Islet precursor cell (in vitro differentiated cells): ENCODE measurements at places on chromosomes 4 and X.

DNA sequence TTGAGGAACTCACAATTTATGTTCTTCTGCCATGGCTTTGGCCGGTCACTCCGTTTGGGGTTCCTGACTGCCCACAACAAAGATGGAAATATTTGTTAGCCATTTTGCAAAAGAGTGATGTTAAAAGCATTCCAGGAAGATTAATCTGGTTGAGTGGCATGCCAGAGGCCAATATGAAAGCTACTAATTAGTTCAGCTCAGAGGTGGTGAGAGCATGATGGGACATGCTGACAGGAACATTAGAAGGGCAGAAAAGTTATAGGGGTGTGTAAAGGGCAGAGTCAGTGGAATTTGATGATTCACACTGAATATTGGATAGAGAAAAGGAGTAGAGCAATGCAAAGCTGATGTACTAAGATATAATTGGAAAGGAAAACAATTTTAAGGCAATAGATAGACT, 94.4 kb downstream of the TLL1 start:
- no peak for DNase-seq

- DNase-seq: no peak
Observed at GRCh38 chrX:19799319-19800182, 87.8 kb downstream of the SH3KBP1 start.

DNA sequence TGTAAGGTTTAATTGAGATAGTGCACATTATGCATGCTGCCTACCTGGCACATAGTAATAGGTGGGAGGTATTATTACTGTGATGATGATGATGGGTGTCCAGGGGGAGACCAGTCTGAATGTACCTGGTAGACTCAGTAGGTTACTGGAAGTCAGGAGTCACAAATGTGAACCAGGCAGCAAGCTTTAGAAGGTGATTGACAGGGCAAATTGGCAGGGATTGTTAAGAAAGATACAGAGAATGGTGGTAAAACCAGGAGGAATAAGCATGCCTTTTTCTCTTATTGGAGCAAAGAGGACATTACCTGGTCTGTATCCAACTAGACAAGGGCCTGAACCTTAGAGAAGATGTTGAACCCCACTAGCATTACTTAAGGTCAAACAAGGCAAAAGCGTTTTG, 108.1 kb downstream of the ANXA3 start:
- DNase-seq: no peak

DNA sequence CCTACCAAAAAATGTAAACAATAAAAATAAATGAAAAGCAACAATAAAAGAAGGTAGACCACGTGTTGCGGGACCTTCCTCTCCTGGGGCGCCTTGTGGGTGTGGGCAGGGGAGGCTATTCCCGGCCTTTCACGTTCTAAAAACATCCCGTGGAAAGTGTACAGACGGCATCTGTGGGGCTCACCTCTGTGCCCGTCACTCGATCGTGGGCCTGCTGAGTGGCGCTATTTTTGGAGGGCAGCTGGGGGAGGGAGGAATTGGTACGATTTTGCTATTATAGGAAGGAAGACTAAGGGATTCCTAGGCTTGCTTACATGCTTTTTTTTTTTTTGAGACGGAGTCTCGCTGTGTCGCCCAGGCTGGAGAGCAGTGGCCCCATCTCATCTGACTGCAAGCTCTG, 13.6 kb upstream of the PPP2R3B start:
- DNase-seq: no peak

- no peak for DNase-seq
Observed at GRCh38 chrX:132059973-132060540, 37.0 kb downstream of the STK26 start.

- no peak for DNase-seq
Observed at GRCh38 chr4:119865389-119865788, 201.3 kb downstream of the MAD2L1 start.

GRCh38 chr4:153520801-153521329, 54.7 kb downstream of the TMEM131L start:
- DNase-seq: peak; percentile 72

DNA sequence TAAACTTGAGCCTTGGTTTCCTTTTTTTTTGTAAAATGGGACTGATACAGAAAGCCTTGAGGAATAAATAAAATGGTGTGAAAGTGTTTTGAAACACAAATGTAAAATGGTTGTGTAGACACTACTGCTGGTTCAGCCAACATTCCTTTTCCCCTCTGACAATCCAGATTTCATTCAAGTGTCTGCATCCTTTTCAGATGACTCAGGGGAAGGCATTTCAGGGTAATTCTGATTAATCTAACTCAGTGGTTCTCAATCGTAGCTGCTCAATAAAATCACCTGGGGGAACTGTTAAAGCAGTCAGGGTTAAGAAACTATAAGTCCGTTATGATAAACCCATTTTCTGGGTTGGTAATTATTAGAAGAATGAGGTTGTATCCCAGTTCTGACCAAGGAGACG, 4.6 kb downstream of the ARHGAP10 start:
- DNase-seq: no peak

DNA sequence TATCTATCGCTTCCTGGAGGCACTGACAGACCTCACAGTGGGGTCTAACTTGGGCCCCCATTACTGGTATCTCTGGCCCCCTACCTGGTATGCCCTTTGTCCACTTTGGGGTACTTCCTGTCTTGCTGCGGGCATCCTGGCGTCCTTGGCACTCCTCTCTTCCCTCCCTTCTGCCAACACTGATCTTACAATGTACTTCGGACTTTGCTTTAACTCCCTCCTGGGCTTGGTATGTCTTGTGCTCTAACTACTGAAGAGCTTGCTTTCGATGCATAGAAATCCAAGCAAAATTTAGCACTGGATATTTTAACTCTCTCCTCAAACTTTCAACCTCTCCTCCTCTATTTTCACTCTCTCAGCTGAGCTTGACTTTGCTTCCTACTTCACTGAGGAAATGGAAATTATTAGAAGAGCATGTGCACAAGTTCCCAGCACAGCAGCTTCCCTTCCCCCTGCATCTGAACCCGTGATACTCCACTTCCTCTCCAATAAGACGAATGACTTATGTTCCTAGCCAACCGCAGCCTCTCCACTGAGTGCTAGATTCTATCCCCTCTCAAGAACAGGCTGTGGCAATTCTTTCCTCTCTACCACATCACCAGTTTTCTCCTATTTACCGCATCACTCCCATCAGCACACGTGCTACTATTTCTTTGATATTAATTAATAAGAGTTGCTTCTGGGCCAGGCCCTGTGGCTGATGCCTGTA, 52.9 kb downstream of the SUPT20HL2 start:
- DNase-seq: no peak

DNA sequence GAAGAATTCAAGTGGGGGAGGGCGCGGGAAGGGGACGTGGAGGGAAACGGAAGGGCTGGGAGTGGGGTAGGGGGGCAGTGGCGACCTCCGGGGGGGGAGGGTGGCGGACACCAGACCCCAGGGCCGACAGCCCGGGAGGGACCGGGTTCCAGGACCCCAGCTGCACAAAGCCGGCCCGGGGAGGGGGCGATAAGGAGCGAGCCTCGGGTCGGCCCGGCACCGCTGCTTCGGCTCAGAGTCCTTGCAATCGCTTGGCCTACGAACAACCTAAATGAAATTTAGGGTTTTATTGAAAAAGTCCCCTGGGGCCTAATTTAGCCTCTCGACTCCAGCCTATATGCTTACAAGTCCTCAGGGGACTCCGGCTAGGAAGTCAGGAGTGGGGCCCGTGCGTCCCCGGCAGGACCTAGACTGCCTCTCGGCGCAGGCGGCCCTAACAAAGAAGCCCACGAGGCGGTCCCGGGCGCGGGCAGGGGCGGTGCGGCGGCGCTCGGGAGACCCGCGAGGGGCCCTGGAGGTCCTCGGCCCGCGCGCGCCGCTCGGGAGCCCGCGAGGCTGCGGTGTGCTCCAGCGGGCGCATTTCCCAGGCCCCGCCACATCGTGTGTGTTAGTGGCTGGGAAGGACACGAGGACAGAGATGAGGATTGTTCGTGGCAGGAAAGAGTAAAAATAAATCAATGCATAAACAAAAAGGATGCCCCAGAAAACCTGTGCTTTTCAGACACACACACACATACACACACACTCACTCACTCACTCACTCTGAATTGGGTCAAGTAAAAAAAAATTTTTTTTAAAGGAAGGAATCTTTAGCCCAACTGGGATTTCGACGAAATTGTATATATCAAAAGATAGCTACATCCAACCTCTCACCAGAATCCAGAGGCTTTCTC, 70.0 kb downstream of the MGST2 start:
- peak; percentile 76 for DNase-seq

DNA sequence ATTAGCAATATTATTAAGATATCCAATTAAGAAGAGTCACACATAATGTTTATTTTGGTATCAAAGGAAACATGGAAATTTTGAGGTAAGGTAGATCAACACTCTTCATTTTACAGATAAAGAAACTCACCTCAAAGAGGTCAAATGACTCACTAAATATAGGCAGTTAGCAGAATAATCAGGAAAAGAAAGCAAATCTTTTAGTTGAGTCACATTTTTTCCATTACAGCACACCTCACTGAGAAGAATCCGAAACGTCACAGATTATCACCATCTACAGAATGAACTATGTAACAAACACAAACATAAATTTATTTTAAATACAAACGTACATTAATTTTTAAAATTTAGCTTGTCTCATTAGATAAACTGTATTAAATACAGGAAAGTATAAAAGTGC, 70.1 kb downstream of the TMEM47 start:
- no peak for DNase-seq

DNA sequence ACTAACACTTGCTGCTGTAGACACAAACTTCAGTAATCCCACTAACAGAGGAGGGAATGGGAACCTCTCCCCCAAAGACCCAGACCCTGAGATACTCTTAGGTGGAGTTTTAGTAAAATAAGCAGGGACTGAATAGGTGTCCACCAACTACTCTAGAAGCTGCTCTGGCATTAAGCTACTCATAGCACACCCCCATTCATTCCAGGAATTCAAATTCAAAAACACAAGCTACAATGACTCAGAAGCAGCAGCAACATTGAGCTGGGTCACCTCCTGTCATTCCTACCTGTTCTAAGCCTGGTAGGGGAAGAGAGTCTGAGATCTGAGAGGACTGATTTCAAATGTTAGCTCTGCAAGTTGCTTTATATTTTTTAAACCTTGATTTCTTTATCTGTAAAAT, 135.4 kb upstream of the FRMPD4 start:
- peak; percentile 51 for DNase-seq

DNA sequence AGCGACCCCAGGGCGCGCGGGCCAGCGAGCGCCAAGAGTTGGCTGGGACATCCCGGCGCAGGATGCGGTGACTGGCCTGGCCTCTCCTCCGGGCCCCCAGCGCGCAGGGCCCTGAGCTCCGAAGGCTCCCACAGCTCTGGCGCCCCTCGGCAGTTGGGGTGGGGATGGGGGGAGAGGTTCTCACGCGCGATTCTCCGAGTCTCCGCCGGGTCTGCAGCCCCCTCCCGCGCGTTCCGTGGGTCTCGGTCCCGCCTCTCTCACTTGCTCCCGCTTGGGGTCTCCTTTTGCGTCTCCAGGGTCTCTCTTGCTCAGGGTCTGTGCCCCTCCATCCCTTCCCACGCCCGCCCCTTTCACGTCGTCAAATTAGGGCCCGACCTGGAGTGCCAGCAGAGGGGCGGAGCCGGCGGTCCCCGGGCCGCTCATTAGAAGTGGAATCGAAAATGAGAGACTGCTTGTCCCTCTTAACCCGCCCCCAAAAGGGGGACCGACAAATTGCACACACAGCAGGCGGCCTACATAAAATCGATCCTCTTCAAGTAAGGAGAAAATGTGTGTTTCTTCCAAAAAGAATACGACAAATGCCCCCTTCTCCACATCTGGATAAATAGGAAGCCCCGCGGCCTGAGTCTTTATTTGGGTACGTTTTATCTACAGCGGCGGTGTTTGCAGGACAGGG, 877 bp upstream of the NKX1-1 start:
- DNase-seq: no peak

- DNase-seq: no peak
Observed at GRCh38 chrX:16772460-16772859, 13.8 kb upstream of the TXLNG start.

DNA sequence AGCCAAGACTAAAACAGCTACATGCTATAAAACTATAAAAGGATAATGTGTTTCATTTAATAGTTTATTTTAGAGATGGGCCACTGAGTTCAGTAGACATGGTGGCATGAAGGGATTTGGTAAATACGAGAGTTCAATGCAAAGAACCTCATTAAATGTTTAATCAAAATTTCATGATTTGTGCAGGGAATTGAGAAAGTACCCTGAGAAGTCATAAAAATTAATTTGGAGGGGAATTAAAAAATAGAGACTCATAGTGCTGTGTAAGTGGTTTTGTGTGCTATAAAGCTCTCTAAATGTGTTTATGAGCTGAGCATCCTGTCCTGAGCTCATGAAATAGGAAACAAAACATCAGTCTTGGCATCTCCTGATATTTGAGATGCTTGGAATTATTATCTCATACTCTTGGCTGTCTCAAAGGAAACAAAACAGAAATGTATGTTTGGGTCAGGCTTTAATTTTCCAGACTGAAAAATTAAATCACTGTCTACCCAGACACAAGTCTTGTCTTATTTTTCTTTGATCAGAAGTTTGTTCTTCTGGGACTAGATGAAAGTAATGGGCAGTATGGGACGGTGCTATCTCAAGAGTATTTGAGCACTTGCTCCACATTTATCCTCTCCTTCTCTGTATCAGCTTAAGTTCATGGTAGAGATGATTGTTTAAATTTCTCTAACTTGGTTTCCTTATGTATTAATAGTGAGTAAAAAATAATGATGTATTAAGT, 38.0 kb upstream of the EMCN start:
- no peak for DNase-seq
